ENCODE measurements at places on chromosomes 16 and 17. TPM values are rescaled to one million over a fixed set of nuclear protein-coding genes. Genes with fewer than 3 reads are reported as not detected.

DNA sequence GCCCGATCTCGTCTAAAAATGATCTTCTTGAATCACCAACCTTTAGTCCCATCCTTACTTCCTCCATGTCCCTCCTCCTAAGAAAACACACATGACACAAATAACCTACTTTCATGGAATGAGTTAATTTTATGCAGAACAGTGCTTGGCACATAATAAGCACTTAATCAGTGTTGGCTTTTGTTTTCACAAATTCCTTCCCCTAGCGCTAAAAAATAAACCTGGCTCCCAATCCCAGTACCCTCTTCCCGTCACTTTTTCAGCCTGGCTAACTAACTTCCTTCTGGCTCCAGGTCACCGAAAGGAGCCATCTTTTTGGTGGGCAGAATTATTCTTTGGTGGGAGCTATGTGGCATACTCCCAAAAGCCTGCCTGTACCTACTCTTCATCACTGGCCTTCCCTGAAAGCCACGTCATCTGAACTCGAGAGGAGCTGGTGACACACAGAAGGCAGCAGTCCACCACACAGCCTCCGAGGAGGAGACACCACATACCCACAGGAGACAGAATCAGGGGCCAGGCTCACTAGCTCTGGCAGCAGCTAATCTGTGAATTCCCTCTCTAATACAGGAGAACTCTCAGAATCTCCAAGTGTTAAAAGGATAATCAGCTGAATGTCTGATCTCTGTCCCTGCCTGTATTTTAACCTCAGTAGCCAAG, 114.5 kb downstream of the SMG6 start:
- no peak for ATAC-seq

GRCh38 chr16:28188085-28188916, 23.5 kb downstream of the XPO6 start:
- peak; percentile 30 for ATAC-seq

- peak; percentile 15 for ATAC-seq
Measured at GRCh38 chr16:969508-970385, 1.0 kb downstream of the LMF1 start.

The PYY gene
- not detected for total RNA-seq

GRCh38 chr16:2518823-2519710, 1.1 kb upstream of the AMDHD2 start:
- no peak for ATAC-seq

DNA sequence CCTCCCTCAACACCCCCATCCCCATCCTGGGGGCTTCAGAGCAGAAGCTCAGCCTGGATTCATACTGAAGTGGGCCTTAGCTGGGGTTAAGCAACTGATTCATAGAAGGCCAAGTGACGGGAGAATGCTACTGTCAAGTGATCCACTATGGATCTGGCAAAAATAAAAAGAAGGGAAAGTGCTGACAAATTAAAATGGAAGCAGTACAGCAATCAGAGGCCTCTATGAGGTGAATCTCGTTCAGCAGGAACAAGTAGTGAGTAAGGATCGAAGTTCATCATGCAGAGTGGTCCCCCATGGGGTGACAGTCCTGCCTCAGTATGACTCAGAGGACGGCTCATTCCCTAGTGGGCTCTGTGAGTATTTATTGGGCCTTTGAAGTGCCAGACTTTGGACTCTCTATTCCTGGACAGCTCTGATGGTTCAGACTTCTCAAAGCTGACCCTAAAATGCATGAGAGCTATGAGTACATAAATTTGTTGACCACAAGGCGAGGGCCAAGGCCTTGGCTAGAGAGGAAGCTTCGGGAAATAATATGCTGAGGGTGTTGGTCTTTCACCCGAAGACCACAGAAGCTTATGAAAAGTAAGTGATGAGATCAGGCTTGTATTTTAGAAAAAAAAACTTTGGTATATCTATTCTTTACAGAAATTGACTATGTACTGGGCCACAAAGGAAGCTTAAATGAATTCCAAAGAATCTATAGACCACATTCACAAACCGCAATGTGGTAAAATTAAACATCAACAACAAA, 5.3 kb upstream of the NSMCE1 start:
- ATAC-seq, result peak; percentile 55
